ENCODE measurements at places on chromosomes 2 and 18. TPM values are rescaled to one million over a fixed set of nuclear protein-coding genes. Genes with fewer than 3 reads are reported as not detected.

MPHOSPH10 gene
- total RNA-seq: 22.1 TPM

TBR1 gene
- 0.08 TPM for total RNA-seq

DSG2 gene
- 66.0 TPM for total RNA-seq

DNA sequence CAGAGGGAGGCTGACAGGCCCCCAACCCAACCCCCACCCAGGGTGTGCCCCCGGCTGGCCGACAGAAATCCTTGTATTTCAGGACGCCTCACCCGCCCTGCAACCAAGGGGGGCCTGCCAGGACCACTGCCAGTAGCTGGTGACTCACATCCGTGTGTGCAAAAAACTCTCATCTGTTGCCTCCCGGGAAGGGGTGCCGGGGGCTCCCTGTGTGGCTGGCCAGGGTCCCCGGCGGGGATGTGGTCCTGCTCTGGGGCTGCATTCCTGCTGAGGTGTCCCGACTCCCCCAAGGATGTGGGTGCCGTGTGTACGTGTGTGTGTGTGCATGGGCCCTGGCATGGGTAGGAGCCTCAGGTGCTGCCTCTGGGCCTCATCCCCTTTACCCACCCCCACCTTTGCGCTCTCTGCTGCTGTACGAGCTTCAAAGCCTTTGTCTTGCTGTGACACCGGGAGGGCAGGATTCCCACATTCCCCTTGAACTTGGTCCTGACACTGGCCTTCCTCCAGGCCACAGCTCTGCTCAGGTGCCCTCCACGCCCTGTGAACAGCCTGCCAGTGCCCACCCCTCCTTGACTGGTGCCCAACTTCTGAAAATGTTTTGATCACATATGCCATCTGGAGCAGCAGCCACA is 226.3 kb upstream of the HDAC4 start:
- H3K27ac ChIP-seq: no peak overlapping the region
- H3K27me3 ChIP-seq: no peaks in the 10 kb centered on the region
- no peaks in the 10 kb centered on the region for H3K4me1 ChIP-seq
- DNase-seq: no peak
- H3K4me3 ChIP-seq: no peak overlapping the region
- H3K36me3 ChIP-seq: no peaks in the 10 kb centered on the region

- no peak overlapping the region for H3K4me3 ChIP-seq
- no peak for DNase-seq
- H3K36me3 ChIP-seq: no peaks in the 10 kb centered on the region
- H3K4me1 ChIP-seq: peaks cover 16% of the 10 kb centered on the region
- H3K27ac ChIP-seq: no peak overlapping the region
- no peaks in the 10 kb centered on the region for H3K27me3 ChIP-seq
Measured at GRCh38 chr2:47016172-47016913, 100.7 kb upstream of the MCFD2 start.

DNA sequence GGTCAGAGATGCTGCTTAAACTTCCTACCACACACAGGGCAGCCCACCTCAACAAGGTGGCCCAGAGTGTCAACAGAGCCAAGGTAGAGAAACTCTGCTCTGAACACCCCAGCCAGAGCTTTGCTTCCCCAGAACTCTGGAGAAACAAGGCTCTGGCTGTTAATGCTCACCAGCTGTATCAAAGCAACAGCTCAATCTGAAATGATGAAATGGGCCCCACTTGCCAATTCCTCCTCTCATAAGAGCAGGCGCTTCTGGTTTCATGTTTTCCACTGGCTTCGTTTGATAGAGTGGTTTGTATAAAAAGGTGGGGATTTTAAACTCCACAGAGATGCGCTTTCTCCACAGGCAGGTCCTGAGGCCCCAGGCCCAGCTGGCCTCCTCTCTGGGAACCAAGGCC is 60.9 kb upstream of the TFCP2L1 start:
- no peak overlapping the region for H3K27ac ChIP-seq
- H3K36me3 ChIP-seq: no peaks in the 10 kb centered on the region
- H3K4me3 ChIP-seq: no peak overlapping the region
- H3K4me1 ChIP-seq: no peaks in the 10 kb centered on the region

GRCh38 chr2:126891681-126892500 is 6.8 kb upstream of the TEX51 start:
- no peaks in the 10 kb centered on the region for H3K36me3 ChIP-seq
- no peaks in the 10 kb centered on the region for H3K4me1 ChIP-seq
- H3K4me3 ChIP-seq: no peak overlapping the region
- H3K27ac ChIP-seq: no peak overlapping the region
- no peak for DNase-seq
- H3K27me3 ChIP-seq: peaks cover 6% of the 10 kb centered on the region

DNA sequence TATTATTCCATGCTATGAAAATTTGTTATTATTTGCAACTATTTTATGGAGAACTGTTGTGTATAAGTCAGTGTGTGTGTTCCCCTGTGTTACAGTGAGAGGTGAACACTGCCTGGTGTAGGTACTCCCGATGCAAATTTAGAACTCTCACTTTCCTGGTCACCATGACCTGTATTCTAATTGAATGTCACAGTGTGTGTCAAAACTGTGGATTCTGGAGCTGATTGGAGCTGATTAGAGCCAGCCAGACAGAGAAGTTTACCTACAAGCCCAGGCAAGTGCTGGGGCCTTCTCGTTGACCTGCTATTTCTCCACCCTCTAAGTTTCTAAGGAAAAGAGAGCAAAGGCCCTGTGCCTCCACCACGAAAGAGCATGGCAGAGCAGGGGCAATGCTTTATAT is 216.0 kb downstream of the NYAP2 start:
- H3K27ac ChIP-seq: no peak overlapping the region
- H3K36me3 ChIP-seq: no peaks in the 10 kb centered on the region
- H3K4me1 ChIP-seq: no peaks in the 10 kb centered on the region
- H3K4me3 ChIP-seq: no peak overlapping the region
- no peaks in the 10 kb centered on the region for H3K27me3 ChIP-seq
- no peak for DNase-seq

DNA sequence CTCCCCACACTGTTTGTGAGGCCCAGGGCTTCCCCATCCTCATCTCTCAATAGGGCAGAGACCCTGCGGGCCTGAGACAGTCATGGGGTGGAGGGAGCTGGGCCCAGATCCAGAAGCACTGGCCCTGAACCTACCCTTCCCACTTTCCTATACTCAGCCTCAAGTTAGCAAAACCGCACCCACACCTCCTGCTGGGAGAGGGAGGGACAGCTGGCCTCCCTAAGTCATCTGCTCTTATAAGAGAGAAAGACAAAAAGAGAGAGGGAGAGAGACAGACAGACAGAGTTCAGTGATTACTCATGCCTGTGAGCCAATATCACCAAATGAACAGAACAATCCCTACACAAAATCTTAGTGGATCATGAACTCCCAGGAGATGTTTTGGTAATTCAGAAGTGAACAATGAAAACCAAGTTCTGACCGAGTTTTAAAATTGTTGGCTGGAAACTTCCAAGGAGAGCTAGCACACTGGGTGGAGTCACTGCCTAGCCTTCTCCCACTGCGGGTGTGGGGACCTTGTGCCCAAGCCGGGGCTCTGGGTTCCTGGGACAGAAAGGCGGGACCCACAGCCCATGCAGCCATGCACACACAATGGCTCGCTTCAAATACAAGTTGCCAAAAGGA is 130.5 kb downstream of the PXDN start:
- no peaks in the 10 kb centered on the region for H3K27me3 ChIP-seq
- H3K27ac ChIP-seq: no peak overlapping the region
- no peaks in the 10 kb centered on the region for H3K4me1 ChIP-seq
- DNase-seq: no peak
- no peak overlapping the region for H3K4me3 ChIP-seq

DNA sequence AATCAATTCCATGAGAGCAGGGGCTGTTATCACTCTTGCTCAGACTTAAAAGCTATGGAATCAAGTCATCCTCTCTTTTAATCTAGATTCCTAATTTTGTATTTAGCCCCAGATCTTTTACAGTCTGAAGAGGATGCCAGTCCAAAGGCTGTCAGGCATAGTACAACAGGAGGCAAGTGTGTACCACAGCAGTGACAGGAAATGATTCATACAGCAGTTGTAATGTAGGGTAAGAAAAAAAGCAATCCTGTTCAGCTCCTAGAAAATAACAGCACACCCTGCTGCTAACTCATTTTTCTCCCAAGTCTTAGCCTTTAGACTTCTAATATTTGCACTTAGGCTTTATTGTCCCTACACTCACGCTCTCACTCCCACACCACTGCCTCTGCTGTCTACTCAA is 127.8 kb upstream of the SYT4 start:
- no peak for DNase-seq
- H3K36me3 ChIP-seq: no peaks in the 10 kb centered on the region
- no peak overlapping the region for H3K4me3 ChIP-seq
- no peaks in the 10 kb centered on the region for H3K4me1 ChIP-seq
- no peak overlapping the region for H3K27ac ChIP-seq
- no peaks in the 10 kb centered on the region for H3K27me3 ChIP-seq

DNA sequence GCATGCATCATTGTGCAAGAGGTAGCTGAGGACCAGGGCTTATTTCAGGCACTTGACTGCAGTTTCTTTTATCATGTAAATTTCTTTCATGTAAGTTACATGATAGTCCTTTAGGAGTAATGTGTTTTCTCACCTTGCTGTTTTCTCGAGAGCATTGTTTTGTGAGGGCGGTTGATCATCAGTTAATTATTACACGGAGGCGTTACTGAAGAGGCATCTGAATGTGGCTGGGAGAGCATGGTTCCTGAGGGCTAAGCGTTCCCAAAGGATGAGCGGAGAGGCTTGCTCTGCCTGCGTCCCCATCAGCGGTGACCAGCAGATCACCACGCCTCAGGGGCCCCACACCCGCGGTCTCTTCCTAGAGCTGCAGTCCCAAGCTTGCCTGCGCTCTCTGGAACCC is 156.1 kb upstream of the NFATC1 start:
- no peak overlapping the region for H3K27ac ChIP-seq
- H3K27me3 ChIP-seq: no peaks in the 10 kb centered on the region
- H3K36me3 ChIP-seq: no peaks in the 10 kb centered on the region
- H3K4me3 ChIP-seq: no peak overlapping the region
- DNase-seq: no peak

DNA sequence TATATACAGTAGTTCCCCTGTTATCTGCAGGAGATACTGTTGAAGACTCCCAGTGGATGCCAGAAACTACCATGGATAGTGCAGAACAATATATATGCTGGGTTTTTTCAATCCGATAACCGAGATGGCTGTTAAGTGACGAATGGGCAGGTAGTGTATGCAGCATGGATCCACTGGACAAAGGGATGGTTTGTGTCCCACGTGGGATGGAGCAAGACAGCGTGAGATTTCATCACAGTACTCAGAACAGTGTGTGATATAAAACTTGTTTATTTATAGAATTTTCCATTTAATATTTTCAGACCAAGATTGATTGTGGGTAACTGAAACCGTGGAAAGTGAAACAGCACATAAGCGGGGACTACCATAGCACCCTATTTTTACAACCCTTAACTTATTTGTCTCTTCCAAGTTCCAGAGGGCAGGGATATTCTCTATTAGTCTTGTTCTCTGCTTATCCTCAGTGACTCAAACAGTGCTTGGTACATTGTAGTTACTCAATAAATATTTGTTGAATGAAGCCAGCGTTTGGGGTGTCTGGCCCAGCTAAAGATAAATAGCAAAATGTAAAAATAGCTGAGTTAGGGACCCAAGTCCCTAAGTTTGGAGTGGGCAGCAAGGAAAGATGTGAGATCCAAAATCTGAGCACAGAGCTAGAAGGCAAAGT is 50.0 kb downstream of the RHBDD1 start:
- no peaks in the 10 kb centered on the region for H3K4me1 ChIP-seq
- no peak for DNase-seq
- no peak overlapping the region for H3K27ac ChIP-seq
- H3K27me3 ChIP-seq: no peaks in the 10 kb centered on the region

- peak; percentile 89 for DNase-seq
- H3K4me1 ChIP-seq: peaks cover 14% of the 10 kb centered on the region
- no peak overlapping the region for H3K27ac ChIP-seq
- no peaks in the 10 kb centered on the region for H3K36me3 ChIP-seq
- peak overlapping the region; percentile 24 for H3K4me3 ChIP-seq
Measured at GRCh38 chr2:25822190-25823117, 55.8 kb downstream of the ASXL2 start.

- H3K27me3 ChIP-seq: peaks cover 59% of the 10 kb centered on the region
- no peak overlapping the region for H3K27ac ChIP-seq
- peaks cover 5% of the 10 kb centered on the region for H3K4me1 ChIP-seq
- DNase-seq: no peak
- no peaks in the 10 kb centered on the region for H3K36me3 ChIP-seq
Measured at GRCh38 chr2:60573251-60573650, 19.8 kb upstream of the BCL11A start.

DNA sequence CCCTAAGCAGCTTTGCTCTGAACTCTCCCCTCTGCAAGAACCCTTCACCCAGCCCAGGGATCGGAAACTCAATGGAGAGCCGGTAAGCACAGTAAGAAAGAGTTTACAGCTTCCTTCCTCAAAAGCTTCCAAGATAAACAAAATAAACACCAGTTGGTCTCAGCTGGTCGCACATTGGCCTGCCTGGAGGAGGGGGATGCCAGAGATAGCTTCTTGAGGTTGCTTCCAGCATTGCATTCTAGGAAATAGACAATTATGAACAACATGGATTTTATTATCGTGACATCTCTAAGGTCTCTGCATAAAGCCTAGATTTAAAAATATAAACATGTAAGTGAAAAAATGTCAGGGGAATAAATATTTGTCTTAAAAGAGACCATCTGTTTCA is 141.5 kb upstream of the PKDCC start:
- no peaks in the 10 kb centered on the region for H3K27me3 ChIP-seq
- H3K27ac ChIP-seq: no peak overlapping the region
- no peaks in the 10 kb centered on the region for H3K36me3 ChIP-seq
- peak; percentile 80 for DNase-seq
- H3K4me3 ChIP-seq: no peak overlapping the region

- no peak overlapping the region for H3K27ac ChIP-seq
- no peaks in the 10 kb centered on the region for H3K36me3 ChIP-seq
- no peak overlapping the region for H3K4me3 ChIP-seq
- H3K27me3 ChIP-seq: no peaks in the 10 kb centered on the region
- DNase-seq: no peak
Measured at GRCh38 chr2:105934467-105934866, 189.8 kb downstream of the NCK2 start.

DNA sequence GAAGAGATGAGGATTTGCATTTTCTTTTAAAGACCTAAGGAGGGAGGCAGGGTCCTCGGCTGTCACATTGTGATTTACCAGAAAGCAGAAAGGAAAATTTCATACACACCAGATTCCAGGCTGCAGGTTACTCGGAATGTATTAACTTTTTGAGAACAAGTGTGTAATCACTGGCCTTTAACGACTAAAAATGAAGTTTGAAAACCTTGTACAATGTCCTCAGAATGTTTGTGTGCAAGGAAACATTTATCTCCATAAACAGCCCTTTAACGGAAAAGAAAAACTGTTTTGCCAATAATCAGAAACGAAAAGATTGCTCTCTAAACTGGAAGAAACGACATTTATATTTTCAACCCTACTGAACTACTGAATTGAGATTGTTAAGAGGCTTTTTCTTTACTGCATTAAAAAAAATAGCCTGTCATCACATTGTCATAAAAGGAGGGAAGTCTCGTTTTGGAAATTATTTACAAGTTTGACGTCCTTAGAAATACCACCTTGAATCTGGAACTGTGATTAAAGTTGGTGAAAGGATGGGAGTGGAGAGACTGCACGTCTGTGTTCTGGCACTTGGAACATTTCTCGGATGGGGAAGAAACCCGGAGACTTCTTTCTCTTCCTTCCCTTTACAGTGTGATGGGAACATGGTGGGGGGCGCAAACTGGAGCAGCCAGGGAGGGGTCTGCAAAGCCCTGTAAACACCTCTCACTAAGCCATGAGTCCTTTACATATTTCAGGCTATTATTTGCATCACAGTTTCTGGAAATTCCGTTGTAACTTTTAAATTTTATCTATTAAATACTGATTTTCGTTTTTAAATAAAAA is 134.1 kb upstream of the SIX3 start:
- H3K4me3 ChIP-seq: no peak overlapping the region
- no peak overlapping the region for H3K27ac ChIP-seq
- DNase-seq: no peak
- no peaks in the 10 kb centered on the region for H3K36me3 ChIP-seq
- peaks cover 99% of the 10 kb centered on the region for H3K27me3 ChIP-seq
